Activated CD8-positive, alpha-beta memory T cell treated with anti-CD3 and anti-CD28 coated beads, Interleukin-2, amount 50 U/mL, for 48 hours (primary cell): ENCODE measurements at places on chromosomes 7 and 10.

- no peak for DNase-seq
Measured at GRCh38 chr7:50534690-50535290, 30.4 kb downstream of the DDC start.

- no peak for DNase-seq
Measured at GRCh38 chr10:98899018-98899417, 336.6 kb downstream of the HPSE2 start.

GRCh38 chr7:31775556-31775955, 88.5 kb downstream of the PPP1R17 start:
- no peak for DNase-seq

GRCh38 chr7:22853674-22854157, 31.1 kb upstream of the TOMM7 start:
- no peak for DNase-seq

GRCh38 chr7:146417176-146417575, 300.6 kb downstream of the CNTNAP2 start:
- DNase-seq, result no peak

GRCh38 chr10:107585630-107586029, 421.1 kb upstream of the SORCS1 start:
- no peak for DNase-seq

DNA sequence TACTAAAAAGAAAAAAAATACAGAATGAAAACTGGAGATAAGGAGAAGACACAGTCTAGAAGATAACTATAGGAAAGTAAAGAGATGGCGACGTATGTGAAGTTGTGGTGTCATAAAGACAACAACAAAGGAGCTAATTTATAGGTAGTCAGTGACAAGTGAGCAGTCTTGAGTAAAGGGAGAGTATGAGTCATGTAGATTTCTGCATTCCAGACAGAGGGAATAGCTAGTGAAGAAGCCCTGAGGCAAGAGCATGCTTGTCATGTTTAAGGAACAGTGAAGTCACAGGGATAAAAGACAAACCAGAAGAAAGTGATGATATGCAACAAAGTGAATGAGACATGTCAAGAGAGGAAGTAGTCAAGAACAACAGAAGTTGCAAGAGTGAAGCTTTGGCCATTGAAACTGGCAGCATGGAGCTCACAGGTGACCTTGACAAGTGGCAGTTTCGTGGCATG, 2.3 kb upstream of the MIOS start:
- DNase-seq, result no peak
